ENCODE measurements at places on chromosomes 2 and 18. TPM values are rescaled to one million over a fixed set of nuclear protein-coding genes. Genes with fewer than 3 reads are reported as not detected.
A peak's percentile ranks its signal among the peaks of the same experiment; 100 is the strongest.

CXCR1 gene
- polyA plus RNA-seq: not detected

GRCh38 chr2:29449499-29449898 lies 334.3 kb downstream of the CLIP4 start:
- DNase-seq: no peak

DNA sequence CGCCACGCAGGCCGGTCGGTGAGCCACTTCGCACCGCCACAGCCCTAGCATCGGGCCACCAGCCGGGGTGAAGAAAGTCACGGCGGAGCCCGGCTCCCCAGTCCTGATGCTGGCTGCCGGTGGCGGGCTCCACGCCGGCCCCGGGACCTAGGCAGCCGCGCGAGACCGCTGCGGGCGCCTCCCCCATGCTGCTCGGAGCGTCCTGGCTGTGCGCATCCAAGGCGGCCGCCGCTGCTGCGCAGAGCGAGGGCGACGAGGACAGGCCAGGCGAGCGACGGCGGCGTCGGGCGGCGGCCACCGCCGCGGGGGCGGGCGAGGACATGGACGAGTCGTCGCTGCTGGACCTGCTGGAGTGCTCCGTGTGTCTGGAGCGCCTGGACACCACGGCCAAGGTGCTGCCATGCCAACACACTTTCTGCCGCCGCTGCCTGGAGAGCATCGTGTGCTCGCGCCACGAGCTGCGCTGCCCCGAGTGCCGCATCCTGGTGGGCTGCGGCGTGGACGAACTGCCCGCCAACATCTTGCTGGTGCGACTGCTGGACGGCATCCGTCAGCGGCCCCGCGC lies 433 bp downstream of the SH3RF3 start:
- DNase-seq: peak; percentile 79

DNA sequence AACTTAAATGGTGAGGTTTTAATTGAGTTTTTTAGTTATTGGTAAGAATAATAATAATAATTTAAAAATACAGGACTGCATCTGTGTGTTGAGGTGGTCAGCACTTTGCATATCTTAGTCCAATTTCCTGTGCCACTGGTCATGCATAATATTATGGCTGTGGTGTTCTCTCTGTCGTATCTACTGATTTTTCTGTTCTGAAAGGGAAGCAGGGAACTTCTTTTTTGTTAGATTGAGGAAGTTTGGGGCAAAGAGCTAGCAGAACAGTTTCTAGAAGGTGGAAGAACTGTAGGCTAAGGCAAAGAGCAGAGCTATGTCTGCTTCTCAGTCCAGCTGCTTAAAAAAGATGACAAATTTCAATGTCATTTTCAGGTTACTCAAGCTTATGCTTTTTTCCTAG lies 74.3 kb downstream of the XRCC5 start:
- no peak for DNase-seq

DNA sequence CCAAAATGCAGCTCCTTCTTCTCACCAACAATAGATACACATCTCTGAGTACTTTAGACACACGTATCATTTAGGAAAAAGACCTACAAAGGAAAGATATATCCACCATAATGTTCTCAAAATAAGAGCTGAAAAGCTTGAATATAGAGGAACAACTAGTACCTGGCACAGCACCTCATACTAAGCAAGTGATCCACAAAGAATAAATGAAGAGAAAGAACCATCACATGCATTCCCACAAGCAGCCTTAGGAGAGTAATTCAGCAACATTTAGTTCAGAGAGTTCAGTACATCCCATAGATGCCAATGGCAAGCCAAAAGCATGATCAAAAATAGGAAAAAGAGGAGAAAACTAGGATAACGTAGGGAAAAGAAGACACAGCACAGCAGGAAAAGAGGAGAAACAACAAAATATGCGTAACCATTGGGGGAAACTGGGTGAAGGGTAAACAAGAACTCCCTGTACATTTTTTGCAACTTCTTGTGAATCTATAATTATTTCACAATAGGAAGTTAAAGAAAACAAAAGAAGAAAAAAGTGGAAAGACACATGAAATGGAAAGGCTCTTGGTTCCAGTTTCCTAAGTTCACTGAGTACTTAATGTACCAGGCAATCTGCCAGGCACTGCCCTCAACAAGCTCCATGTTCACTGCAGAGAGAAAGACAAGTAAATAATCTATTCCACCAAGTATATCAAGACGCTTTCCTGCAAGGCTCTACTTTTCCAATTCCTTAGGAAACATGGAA lies 22.3 kb downstream of the CLASP1 start:
- DNase-seq: no peak

Data from SK-N-SH (cell line).